Ammon's horn (tissue), 1 donor: ENCODE measurements at places on chromosomes 3 and 15.

DNA sequence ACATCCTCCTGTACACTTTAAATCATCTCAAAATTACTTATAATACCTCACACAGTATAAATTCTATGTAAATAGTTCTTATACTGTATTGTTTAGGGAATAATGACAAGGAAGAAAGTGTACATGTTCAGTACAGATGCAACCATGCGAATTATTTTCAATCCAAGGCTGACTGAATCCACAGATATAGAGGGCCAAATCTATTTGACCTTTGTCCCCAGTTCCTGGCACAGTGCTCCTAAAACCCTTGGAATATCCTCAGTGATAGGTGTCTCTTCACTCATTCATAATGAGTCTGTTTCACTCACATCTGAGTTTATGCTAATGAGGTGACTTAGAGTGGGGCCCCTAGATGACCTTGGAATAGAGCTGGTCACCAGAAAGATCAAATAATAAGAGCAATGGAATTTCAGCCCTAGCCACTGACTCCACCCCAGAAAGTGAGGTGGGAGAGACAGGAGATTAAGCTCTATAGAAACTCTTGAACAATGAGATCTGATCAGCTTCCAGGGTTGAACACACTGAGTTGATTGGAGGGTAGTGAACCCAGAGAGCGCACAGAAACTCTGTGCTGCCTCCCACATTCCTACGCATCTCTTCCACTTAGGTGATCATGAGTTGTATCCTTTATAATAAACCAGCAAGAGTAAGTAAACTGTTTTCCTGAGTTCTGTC is 65.3 kb downstream of the ADAM10 start:
- DNase-seq, result no peak

GRCh38 chr15:52102463-52102862 is 10.1 kb downstream of the BCL2L10 start:
- no peak for DNase-seq

- DNase-seq, result peak; percentile 53
Observed at GRCh38 chr3:184289426-184289938, 9.6 kb upstream of the PSMD2 start.

DNA sequence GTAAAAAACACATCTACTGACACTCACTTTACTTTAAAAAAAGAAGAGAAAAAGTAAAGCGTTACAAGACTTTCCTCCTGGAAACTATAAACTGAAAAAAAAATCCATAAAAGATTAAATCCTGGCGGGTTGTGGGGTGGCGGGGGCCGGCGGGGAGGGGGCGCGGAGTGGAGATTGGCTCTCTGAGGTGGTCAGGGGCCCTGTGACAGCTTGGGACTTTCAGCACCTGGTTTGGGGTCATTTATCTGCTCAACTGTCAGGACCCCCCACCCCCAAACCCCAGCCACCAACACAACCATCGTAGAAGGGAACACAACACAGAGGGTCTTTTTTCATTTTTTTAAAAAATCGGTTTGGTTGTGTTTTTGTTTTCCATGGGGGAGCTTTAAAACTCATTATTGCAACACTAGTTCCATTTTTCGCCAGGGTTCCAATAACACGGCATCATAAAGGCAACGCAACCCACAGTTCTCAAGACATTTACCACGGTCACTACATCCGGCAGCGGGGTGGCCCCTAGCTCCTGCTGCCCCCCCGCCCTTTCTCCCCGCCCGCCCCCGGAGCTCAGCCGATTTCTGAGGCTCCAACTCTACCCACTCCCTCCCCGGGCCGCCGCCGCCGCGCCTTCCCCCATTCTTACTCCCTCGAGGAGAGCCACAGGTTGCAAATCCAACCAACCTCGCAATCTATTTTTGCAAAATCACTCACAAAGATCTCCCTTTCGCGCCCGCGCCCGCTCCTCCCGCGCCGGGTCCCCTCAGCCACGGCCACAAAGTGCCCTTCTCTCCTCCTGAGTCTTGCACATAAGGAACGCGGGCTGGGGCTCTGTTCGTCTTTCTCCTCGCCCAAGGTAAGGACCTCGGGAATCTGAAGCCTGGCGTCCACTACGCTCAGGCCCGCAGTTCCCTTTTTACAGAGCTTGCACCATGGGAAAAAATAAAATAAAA is 1.8 kb downstream of the BCL6 start:
- DNase-seq, result peak; percentile 48

DNA sequence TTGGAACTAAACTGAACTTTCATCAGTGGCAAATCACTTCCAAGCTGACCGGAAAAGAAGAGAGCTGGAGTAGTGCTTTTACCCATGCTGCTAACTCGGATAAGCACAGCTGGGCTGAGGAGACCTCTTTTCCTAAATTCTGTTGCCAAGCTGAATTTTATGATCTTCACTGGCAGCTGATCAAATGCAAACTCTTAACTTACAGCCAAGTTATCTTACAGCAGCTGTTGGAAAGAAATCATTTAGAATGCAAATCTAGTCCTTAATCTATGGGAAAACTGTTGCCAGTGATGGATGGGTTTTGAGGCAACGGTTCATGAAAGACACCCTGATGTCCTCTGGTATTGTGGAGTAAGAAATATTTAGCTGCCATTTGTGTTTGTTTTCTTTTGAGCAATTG is 216.5 kb downstream of the ZNF385D start:
- no peak for DNase-seq

- no peak for DNase-seq
Observed at GRCh38 chr15:37791693-37792092, 142.7 kb upstream of the TMCO5A start.

- no peak for DNase-seq
Observed at GRCh38 chr3:168342946-168343850, 247.5 kb upstream of the GOLIM4 start.

DNA sequence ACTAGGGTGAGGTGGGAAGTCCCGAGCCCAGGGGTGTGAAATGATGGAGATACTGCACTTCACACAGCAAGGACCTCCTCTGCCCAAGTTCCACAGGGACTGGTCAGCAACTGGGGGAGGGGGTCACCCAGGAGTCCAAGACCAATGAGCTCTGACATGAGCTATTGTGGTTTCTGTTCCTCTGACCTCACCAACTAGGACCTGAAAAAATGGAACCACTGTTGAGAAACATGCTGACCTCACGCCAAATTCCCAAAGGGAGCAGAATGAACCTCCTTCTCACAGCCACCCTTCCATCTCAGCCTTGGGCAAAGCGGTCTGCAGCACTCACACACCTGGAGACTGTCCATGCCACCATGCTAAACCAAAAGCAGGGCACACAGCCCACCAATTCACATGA is 69.3 kb downstream of the LRIG1 start:
- DNase-seq, result no peak
